ENCODE measurements at places on chromosomes 6 and 20. TPM values are rescaled to one million over a fixed set of nuclear protein-coding genes. Genes with fewer than 3 reads are reported as not detected.

DNA sequence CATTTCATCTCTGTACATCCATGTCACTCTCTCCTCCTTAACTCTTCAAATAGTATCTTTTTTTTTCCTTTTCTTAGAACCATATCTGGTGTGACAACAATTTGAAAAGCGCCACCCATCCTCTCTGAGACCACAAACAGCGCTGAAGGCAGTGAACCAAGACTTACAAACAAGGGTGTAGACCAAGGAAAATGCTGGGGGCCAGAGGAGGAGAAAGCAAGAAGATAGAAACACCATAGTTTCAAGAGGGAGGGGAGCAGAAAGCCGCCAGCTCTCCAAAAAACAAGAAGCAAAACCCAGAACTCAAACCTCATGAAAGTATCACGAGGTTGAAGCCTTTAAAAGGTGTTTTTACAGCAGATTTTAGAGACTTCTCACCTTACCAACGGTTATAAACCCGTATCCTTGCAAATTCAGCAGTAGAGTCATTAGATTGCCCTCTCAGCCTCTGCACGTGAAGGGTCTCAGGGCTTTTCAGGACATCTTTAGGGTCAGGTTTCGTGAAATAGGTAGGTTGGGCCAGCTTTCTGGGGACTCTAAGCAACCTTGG lies 13.3 kb upstream of the RIPOR2 start:
- no peak for DNase-seq

- DNase-seq, result no peak
Observed at GRCh38 chr6:52233975-52234823, 10.1 kb downstream of the IL17F start.

Gene BRPF3
- total RNA-seq, result 16.2 TPM

Gene TPMT
- total RNA-seq, result 11.8 TPM

DNA sequence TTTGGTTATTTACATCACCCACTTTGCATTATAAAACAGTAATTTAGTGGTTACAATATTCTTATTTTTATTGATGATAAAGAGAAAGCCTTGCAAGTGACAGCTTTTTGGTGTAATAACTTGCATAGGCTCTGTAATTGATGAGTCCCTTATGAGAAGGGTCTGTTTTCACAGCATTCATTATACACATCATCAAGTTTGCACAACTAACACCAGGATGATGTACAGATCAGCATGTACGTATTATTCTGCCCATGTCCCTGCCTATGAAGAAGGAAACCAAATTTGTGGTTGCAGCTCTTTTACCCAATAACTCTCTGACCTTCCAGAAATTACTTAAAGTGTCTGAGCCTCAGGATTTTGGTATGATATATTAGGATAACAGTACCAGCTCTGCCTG lies 59.2 kb downstream of the CLVS2 start:
- DNase-seq, result no peak

DNA sequence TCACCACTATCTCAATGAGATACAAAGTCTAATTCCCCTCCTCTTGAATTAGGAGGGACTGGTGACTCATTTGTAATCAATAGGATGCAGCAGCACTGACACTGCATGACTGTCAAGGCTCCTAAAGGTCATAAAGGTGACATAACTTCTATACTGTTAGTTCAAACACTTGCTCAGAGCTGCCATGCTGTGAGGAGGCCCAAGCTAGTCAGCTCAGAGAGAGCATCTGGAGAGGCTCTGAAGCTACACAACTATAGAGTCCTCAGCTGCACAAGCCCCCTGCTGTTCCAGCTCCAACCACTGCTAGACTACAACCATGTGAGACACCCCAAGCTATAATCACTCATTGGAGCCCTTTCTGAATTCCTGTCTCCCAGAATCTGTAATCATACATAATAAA lies 17.0 kb upstream of the HEY2 start:
- DNase-seq, result no peak

Gene NMBR
- total RNA-seq, result not detected

Gene HLA-DMA
- 16.1 TPM for total RNA-seq

Gene RFX6
- not detected for total RNA-seq

Gene C20orf173
- not detected for total RNA-seq

Gene PRICKLE4
- 5.8 TPM for total RNA-seq

DNA sequence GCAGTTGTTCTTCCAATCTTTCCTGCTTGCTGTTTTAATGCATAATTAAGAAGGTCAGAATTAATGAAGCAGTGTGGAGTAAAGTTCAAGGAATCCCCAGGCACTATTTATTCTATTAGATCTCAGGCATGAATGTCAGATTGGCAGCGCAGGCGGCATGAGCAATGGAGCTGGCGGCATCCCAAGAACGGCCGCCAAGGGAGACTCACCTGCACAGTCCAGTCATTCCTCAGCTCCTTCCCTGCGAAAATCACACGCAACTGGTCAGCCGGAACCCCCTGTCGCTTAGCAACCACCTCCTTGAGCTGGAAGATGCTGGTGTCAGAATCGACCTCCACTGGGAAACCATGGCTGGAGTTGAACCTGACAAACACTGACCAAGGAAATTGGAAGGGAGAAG lies 284.5 kb downstream of the PRKN start:
- DNase-seq, result no peak

DNA sequence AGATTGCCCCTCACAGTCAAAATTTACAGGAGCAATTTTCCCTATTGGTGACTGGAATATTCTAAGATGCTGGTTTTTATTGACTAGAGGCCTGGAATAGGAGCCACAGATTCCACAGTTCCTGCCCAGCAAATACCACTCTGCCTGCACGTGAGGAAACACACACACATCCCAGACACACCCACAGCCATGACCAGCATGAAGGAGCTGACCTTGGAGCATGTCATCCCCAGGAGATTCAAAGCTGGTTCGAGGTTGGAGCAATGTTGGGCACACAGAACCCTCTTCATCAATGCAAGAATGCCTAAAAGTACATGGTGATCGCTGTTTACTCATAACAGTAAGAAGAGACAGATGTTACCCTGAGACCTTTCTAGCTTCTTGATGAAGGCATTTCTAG lies 244.6 kb upstream of the FOXQ1 start:
- DNase-seq, result no peak

DNA sequence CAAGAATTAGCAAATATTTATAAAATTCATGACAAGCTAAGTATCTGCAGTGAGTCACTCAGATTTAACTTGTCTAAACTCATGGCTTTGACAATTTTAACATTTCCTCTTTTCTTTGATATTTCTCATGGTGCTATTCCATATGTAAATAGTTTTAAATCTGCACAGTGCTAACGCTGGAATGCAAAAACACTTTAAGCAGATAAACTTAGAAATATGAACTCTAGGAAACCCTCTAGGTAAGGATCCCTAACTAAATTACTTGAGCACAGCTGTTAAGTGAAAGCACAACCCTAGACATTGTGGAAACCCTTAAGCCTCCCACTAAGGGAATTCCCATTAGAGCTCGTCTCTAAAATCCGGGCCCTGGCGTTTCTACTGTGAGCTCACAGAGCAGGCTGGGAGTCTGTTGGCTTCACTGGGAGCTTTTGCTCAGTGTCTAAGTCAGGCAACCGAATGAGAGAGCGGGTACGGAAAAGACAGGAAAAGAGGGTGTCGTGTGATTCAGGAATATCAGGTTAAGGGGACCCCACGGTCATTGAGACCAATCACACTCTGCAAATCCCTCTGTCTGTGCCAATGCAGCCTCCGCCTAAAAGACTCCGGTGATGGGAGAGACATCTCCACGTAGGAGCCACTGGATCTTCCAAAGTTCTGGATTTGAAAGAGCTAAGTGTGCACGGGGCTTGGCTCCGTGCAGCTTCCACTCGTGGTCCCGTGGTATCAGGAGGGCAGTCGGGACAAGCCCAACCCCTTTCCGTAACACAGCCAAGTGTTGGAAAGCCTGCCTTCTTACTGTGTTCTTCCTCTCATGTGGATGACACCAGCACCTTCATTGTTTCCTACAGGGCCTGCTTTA lies 112.3 kb upstream of the RPS6KA2 start:
- DNase-seq, result no peak

DNA sequence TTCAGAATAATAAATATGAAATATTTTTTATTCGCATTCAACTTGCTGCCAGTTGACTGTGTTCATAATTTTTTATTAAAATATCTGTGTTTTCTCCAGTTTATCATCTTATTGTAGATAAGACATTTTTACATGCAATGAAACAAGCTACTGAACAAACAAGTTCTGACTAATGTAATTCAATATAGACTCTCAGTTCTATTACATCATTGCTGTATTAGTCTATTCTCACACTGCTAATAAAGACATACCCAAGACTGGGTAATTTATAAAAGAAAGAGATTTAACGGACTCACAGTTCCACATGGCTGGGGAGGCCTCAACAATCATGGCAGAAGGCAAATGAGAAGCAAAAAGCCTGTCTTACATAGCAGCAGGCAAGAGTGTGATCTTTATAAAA lies 1357.7 kb upstream of the CITED2 start:
- no peak for DNase-seq

DNA sequence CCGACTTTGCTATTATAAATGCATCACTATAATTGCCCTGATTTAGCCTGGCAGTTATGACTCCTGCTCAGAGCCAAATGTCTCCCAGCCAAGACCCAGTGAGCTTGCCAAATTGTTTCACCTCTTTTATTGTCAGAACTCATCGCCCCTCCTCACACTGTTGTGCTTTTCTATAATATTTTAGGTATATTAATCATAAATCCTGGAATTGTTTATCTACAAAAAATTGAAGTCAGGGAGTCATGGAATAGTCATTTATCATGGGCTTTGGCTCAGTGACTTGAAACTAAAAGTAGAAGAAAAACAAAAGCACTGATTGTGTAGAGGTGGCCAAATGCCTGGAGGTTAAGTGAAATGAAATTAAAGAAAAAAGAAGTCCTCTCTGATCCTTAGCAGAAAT lies 85.6 kb downstream of the PFDN4 start:
- DNase-seq, result no peak

GRCh38 chr20:5919626-5920544 lies 30.4 kb downstream of the TRMT6 start:
- DNase-seq, result no peak

DNA sequence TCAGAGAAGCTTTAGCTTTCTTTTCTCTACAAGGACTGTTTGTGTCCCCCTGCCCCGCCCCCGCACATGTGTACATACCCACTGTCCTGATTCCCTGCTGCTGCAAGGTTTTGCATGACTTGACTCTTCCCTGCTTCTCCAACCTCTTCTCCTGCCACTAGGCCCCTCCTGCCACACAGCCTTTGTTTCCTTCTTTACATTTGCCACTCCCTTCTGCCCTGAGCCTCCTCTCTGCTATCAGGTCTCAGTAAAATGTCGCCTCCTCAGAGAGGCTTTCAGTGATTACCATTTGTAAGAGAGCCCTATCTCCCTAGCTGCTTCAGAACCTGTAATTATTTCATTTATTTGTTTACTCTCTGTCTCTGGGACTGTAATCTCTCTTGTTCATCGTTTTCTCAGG lies 56.4 kb upstream of the VSTM2L start:
- DNase-seq, result no peak

DNA sequence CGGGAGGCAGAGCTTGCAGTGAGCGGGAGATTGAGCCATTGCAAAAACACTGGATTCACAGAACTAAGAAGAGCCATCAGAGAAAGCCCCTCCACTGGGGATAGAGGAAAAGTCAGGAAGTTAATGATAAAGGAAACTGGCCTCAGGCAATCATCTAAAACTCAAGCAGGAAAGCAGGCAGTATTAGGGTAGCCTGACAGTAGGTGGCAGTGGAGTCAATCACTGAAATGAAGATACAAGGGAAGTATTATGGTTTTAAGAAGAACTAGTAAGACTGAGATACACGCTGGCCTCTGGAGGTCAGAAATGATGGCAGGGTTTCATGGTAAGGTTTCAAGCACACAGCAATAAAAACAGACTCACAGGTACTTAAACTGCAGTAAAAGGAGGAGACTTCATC lies 578.3 kb downstream of the HACE1 start:
- DNase-seq, result no peak

GRCh38 chr6:96907498-96907897 lies 9.8 kb upstream of the NDUFAF4 start:
- DNase-seq, result no peak

GRCh38 chr6:158996856-158997255 lies 3.1 kb downstream of the RSPH3 start:
- DNase-seq, result no peak

GRCh38 chr20:55515832-55516231 lies 489.5 kb downstream of the CBLN4 start:
- DNase-seq, result no peak

Gene PROCR
- 181 TPM for total RNA-seq

DNA sequence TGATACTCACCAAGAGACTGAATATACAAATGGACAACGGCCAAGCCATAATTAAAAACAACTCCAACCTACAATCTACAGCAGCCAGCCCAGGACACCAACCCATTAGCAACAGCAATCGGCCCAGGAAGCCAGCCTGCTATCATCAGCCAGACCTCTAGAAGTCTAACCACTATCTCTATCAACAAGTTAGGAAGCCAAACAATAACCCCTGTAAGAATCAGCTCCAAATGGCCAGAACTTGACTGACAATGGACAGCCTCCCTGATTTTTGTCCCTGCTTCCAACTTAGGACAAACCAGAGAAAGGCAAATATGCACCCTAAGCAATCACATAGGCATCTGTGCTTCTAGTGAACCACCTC lies 511.8 kb upstream of the JARID2 start:
- DNase-seq, result no peak

- DNase-seq, result no peak
Observed at GRCh38 chr6:89952105-89952671, 57.9 kb downstream of the GJA10 start.

GRCh38 chr6:6131492-6132109 lies 124.9 kb upstream of the NRN1 start:
- no peak for DNase-seq

- no peak for DNase-seq
Observed at GRCh38 chr6:16754876-16755275, 6.4 kb downstream of the ATXN1 start.

GRCh38 chr6:26216886-26217713 lies 129.9 kb downstream of the HFE start:
- DNase-seq, result peak; percentile 96

- DNase-seq, result no peak
Observed at GRCh38 chr6:139583420-139583819, 209.0 kb upstream of the CITED2 start.

GRCh38 chr6:11785415-11785773 lies 6.8 kb upstream of the ADTRP start:
- no peak for DNase-seq

GRCh38 chr6:89489078-89489477 lies 56.1 kb downstream of the ANKRD6 start:
- DNase-seq, result peak; percentile 28

Gene POPDC3
- total RNA-seq, result not detected

DNA sequence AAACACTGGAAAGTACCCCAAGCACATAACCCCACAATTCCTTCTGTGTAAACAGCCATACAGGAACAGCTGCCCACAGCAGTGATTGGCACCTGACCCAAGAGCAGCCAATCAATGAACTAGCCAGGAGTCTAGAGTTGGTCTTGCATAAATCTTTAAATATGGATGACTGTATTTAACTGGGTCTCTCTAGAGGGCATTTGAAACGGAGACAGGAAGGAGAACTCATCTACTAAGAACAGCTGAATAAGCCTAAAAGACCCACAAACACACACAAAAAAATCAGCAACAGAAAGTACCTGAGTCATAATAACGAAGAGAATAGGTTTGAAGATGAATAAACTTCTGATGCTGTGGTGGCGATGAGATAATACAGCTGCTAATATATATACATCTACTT lies 49.0 kb upstream of the ASF1A start:
- no peak for DNase-seq

Gene SLPI
- total RNA-seq, result 14.6 TPM
